ENCODE measurements at places on chromosomes 13 and 19.
A peak's percentile ranks its signal among the peaks of the same experiment; 100 is the strongest.

DNA sequence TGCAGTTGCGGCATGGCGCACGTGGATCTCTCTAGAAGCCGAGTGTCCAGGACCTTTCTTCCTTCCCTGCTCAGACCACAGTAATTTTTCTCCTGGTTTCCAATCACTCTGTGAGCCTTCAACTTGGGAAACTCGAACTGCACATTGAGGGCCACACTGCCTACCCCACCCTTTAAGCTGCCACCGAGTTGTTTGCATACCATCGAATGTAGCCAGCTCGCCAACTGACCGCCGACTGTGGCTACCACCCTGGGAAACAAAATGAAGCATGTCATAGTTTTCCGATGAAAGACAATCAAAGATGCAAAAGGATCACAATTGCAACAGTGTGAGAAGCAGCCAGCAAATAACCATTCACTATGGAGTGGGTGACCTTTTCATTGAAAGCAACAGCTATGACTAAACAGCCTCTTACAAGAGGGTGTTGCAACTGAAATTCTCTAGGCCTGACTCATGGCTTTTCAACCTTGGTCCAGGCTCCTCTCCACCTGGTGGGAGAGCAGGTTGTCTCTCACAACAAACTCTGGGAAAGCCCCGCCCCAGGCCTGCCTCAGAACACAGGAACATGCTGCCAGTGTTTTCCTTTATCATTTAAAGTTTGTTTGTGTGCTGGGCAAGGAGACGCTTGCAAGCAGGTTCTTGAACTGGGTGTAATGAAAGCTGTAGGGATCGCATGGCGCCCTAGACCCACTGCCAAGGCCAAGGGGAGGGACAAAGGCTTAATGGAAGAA lies 141.7 kb upstream of the SERP2 start:
- DNase-seq, result no peak

GRCh38 chr19:41264581-41265394 lies 616 bp downstream of the HNRNPUL1 start:
- peak; percentile 54 for DNase-seq

DNA sequence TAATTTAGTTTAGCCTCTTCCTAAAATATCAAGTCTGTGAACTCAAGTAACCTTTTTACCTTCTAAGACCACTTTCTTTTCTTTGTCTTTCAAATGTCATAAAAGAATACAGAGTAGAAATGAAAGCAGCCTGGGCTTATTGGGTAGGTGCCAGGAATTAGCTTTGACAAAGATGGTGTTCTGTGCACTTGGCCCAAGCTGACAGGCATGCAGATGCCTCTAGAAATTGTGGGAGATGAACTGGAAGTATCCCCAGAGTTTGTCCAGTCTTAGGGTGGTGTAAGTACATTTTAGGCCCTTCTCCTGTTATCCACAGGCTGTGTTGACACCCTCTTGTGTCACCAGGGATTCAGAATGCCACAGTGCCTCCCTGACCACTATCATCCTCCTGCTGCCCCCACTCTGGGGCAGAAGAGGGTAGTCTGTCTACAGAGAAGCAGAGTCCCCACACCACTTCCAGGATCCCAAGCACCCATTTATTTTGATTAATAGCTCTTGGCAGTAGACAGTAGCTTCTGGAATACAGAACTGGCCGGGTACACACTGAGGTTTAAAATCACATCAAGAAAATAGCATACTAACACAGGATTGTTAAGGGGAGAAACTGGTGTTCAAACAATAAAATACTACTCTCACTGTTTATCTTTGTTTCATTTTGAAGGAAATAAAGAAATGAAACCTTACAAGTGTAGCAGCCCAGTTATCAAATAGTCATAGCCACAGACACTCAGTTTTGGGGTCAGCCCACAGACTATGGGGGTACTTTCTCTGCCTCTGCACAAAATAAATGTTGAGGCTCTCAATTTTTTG lies 343.2 kb downstream of the KCNRG start:
- no peak for DNase-seq

DNA sequence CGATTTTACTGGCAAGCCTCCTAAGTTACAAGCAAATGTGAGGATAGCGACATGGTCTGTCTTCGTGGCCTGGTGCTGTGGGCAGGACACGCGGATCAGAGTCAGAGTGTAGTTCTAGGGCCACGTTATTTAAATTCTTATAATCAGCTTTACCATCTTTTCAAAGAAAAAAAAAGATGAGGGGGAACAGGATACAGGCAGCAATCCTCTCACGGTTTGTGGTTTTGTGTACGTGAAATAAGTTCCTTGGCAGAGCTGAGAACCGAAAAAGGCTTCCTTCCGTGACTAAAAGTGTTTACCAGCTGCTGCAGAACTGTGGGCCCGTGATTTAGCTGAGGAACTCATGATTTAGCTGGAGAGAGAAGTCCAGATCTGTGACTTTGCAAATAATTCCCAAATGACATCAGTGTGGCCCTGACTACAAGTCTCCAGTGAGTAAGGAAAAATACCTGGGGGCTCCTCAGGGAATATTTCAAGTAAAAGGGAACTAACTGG lies 27.2 kb downstream of the RCBTB2 start:
- DNase-seq, result peak; percentile 45

GRCh38 chr19:10637894-10638293 lies 12.5 kb downstream of the SLC44A2 start:
- no peak for DNase-seq

DNA sequence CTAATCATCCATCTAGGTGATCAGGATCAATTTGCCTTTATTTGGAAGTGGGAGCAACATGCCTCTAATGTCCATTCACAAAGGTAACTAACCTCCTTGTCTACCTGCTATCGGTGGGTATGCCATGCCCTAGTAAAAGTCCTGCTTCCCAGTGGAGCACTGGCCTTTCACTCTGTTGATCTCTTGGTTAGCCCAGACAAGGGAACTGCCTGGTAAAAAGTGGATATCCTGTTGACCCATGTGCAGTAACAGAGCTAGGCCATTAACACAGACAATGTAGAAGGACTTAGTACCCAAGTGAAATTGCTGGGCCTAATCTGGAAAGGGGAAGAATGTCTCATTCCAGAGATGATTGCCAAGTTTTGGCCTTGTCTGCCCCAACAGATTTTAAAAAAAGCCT lies 171.5 kb upstream of the CSNK1A1L start:
- DNase-seq, result no peak

- no peak for DNase-seq
Measured at GRCh38 chr19:6509118-6509971, 7.2 kb upstream of the TUBB4A start.

DNA sequence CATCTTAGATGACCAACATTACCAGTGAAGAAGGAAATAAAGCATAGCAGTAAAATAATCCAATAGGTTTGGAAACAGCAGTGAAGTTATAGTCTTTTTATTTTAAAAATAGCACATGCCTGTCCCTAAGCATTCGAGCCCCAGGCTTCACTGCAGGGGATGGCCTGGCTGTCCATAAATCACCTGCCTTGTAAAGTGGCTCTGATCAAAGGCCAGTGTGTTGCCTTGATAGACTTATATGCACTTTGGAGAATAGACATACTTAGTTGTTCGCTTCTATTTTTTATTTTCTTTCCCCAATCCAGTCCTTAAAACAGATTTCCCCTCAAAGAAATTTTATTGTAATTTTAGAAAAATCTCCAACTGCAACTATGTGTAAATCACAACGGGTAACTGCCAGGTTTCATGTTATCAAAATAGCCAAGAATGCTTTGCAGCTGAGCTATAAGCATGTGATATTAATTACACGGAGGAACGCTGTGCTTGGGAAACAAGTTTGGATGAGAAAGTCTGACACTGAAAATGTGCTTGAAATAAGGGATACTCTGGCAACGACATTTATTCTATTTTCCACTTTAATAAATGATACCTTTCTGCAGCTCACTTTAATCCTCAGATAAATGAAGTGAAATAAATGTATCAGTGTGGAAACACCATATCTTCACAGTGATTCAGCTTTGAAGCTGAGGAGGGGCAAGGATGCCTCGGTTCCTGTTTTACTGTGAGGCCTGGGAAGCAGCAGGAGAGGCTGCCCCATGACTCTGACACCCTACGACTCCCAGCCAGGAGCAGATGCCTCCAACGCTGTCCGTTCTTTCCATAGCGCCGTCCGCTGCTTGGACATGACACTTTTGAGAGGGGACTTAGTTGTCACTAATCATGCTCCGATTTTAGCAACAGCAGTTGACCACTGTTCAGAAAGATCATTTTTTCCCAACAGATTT lies 5.5 kb upstream of the METTL21C start:
- DNase-seq, result no peak

GRCh38 chr13:43111559-43112400 lies 88.4 kb downstream of the DNAJC15 start:
- DNase-seq, result no peak

DNA sequence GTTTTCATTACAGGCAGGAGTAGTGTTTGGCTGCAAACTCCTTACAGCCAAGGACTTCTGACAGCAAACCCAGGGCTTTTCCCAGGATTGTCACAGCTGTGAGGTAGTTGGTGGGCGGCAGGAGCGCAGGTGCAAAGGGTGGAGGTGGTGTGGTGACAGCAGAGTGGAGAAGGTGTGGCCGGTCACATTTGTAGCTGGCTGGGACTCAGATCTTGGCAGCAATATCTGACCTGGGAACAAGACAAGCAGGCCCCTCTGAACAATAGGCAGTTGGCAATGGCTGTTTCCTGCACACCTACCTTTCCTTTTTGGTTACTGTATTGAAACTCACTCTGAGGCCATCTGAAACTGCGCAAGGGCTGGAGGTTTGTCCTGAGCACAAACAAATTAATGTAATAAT lies 327.3 kb downstream of the COG6 start:
- DNase-seq, result no peak
